ENCODE measurements at places on chromosomes 3 and 15. TPM values are rescaled to one million over a fixed set of nuclear protein-coding genes. Genes with fewer than 3 reads are reported as not detected.
A peak's percentile ranks its signal among the peaks of the same experiment; 100 is the strongest.

The CCDC191 gene
- 1.9 TPM for polyA plus RNA-seq

The CYP1A2 gene
- polyA plus RNA-seq, result not detected

The CADPS gene
- not detected for polyA plus RNA-seq

The EPHA3 gene
- polyA plus RNA-seq, result 0.12 TPM

The KLHL25 gene
- 2.5 TPM for polyA plus RNA-seq

The P3H2 gene
- 13.5 TPM for polyA plus RNA-seq

The RABL3 gene
- 2.6 TPM for polyA plus RNA-seq

The RFTN1 gene
- polyA plus RNA-seq, result 42.1 TPM

DNA sequence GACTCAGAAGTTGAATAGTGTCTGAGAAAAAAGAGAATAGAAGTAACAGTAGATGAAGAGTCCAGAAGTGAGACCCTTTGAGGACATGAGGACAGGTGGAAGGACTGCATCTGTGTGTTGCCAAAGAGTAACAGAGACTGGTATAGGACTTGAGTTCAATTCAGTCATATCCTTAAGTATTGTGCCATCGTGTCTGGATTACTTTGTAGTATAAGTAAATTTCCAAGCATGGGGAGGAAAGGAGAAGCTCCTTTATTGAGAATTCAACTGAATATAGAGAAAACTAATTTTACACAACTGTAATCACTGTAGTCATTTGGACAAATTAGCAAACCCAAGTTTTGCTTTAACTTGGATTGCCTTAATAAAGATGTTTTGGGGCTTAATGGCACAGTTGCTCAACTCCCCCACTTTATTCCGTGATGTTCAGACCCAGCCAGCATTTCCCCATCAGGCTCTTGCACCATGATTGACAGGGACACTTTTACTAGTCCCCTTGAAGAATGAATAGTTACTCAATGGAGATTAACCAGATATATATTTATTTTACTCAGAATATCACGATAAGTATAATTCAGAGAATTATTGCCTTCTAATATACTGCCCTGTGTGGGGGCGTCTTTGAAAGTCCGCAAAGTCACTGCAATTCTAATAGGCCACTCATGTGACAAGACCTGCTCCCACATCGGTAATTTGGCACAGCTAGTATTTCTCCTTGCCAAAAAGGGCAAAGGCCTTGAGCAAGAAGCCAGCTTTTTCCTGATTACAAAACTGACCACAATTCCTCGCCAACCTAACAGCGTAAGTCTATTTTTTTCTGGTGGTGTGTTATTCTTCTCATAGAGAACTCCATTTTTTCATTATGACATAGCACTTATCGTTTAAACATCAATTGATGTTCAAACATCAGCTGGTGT lies 61.3 kb downstream of the PPARG start:
- no peak for DNase-seq

DNA sequence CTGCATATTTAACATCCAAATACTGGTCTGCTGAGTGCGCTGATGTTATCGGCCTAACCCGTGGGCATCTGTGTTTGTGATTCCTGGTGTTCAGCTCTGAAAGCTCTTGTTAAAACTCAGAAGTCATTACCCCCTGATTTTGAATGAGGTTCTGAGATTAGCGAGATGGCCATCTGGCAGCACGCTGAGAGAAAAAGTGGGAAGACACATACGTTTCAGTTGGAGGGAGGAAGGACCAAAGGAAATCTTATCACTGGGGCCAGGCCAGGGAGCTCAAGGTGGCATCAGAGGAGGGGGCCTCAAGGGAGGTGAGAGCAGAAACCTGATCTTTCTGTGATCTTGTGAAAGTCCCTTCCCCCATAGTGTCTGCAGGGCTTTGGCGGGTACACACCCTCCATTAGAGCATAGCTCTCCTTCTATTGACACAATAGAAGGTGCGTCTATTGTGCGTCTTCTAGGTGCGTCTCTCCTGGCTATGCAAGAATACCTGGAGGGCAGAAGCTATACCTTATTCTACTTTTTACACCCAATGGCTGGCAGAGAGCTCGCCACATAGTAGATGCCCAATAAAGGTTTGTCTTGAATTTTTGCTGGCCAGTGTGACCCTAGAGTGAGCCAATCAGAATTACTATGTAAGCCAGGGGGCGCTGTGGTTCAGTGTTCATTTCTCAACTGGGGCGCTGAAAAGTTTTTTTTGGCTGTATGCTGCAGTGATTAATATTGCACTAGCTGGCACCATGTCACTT lies 182.4 kb downstream of the SHQ1 start:
- no peak for DNase-seq

DNA sequence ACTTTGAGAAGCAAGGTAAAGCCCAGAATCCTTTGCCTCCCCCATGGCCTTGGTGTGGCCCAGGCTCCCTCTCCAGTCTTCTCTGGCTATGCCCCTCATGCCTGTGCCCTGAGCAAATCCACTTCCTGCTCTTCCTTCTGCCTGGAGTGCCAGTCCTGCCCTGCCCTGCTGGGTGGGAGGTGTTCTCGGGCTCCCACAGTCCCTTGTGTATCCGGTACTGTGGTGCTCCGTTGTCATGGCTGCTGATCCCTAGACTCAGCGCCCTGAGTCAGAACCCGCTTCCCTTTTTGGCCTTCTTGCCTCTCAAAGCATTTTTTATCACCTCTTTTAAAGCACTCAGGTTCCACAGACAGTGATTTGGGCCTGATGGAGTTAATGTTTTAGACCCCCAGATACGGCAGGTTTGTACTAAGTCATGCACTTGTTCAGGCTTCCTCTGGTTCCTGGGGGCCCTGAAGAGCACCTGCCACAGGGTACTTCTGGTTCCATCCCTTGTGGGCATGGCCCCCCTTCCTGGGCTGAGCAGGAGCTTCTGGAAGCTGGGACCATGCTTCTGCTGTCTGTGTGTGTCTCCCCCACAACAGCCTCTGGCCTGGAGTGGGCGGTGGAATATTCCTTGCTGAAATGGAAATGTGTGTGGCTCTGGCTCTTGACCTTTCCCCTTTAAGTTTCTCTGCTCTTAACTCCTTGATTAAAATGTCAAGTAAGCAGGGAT lies 29.6 kb upstream of the ADAMTS7 start:
- no peak for DNase-seq

GRCh38 chr3:25300141-25300540 lies 127.9 kb upstream of the RARB start:
- no peak for DNase-seq

DNA sequence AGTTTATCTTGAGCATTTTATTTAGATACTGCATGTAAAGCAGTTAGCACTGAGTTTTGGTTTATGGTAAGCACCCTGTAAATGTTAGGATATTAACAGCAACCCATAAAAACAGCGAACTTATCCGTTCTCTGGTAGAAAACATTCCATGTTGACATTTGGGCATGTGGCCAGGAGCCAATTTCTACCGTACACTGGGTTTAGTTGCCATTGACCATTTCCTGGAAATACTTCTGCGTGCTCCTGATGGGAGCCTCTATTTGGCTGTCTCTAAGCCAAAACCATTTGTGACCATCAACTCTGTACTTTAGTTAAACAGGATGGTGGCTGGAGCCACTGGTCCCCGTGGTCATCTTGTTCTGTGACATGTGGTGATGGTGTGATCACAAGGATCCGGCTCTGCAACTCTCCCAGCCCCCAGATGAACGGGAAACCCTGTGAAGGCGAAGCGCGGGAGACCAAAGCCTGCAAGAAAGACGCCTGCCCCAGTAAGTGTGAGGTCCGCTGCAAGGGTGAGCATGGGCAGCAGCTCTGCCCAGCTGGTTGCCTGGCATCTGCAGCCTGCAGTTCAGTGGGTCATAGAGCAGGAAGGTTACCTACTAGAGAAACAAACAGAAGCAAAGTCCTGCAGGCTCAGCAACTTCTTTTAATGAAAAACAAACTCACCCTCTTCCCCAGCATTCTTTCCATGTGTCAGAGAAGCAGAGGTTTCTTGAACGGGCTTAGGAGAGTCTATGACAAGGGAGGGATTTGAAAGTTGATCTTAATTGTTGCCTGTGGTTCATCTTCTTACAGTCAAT lies 7.1 kb downstream of the THBS1 start:
- peak; percentile 28 for DNase-seq

GRCh38 chr3:177378168-177378567 lies 180.9 kb upstream of the TBL1XR1 start:
- DNase-seq, result no peak

GRCh38 chr15:70348581-70349344 lies 251.0 kb upstream of the TLE3 start:
- no peak for DNase-seq

GRCh38 chr3:107664614-107665013 lies 141.9 kb downstream of the BBX start:
- no peak for DNase-seq

DNA sequence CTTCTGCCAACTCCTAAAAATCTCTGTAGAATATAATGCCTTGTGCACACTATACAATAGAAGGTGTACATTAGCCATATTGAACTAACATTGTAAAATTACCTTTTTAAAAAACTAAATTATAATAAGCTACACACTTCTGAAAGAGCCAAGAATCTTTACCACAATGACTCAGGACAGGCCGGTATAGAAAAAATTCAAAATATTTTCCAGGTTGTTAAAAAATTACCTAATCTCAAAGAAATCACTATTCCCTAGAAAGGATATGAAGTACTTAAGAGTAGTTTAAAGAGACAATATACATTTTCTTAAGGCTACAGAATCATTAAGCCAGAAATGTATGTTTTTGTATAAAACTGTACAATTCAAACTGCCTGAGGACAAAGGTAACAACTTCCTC lies 48.5 kb downstream of the TJP1 start:
- DNase-seq, result no peak

DNA sequence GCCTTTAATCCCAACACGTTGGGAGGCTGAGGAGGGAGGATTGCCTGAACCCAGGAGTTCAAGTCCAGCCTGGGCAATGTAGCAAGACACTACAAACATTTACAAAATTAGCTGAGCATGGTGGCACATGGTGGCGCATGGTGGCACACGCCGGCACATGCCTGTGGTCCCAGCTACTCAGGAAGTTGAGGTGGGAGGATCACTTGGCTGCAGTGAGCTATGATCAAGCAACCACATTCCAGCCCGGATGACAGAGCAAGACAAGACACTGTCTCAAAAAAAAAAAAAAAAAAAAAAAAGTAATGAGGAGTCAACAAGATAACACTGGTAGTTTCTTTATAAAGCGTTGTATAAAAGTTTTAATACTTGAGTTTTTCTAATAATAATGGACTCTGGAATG lies 10.1 kb downstream of the FEZF2 start:
- DNase-seq, result no peak

- DNase-seq, result no peak
Measured at GRCh38 chr3:37640636-37641375, 220.9 kb upstream of the CTDSPL start.

- no peak for DNase-seq
Measured at GRCh38 chr15:31448635-31448979, 122.0 kb downstream of the KLF13 start.

GRCh38 chr3:159765030-159765859 lies 223.4 kb upstream of the IL12A start:
- peak; percentile 98 for DNase-seq

DNA sequence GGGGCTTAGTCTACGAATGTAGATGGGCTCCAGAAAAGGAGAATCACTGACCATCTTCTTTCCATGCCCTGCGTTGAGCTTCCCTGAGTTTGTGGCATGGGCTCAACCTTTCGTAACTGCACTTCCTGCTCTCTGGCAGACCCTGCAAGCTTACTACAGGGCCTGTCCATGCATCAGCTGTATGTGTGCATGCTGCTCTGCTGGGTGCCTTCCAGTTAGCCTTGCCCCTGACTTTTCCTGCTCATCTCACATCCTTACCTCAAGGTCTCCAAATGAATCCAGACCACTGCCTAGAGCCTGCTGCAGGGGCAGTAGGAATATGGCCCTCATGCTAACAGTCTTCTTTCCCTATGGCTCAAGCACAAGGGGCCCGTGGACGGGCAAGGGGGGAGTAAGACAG lies 2.0 kb upstream of the TF start:
- no peak for DNase-seq

DNA sequence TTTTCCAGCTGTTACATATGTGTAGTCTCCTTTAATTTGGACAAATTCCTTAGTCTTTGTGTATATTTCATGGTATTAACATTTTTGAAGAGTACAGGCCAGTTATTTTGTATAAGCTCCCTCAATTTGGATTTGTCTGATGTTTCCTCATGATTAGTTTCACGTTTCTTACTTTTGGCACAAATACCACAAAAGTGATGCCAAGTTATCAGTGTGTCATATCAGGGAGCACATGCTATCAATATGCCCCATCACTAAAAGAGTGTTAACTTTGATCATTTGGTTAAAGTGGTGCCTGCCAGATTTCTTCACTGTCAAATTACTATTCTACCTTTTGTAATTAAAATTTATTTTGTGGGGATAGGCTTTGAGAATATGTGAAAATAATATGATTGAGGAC lies 14.6 kb downstream of the PCNP start:
- no peak for DNase-seq

DNA sequence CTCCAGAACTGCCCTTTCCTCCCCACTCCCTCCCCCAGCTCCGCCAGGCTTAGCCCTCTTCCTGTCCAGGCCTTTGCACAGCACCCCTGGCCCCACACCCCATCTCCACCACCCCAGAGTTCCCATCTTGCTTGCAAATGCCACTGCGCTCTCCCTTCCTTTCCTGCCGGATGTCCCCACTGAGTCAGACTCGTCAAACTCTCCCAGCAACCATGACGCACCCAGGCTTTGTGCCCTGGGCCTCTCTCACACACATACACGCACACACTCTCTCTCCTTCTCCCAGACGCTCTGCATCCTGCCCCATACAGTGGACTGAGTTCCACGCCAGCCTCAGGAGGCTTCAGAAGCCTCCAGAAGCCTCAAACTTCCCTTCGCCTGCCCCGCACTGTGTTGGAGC lies 2.8 kb upstream of the CCDC9B start:
- no peak for DNase-seq

- DNase-seq, result no peak
Measured at GRCh38 chr3:72214066-72214951, 429.4 kb upstream of the PROK2 start.

- no peak for DNase-seq
Measured at GRCh38 chr15:79341396-79341795, 30.5 kb downstream of the TMED3 start.

GRCh38 chr3:115819785-115820384 lies 196.6 kb downstream of the GAP43 start:
- peak; percentile 46 for DNase-seq

DNA sequence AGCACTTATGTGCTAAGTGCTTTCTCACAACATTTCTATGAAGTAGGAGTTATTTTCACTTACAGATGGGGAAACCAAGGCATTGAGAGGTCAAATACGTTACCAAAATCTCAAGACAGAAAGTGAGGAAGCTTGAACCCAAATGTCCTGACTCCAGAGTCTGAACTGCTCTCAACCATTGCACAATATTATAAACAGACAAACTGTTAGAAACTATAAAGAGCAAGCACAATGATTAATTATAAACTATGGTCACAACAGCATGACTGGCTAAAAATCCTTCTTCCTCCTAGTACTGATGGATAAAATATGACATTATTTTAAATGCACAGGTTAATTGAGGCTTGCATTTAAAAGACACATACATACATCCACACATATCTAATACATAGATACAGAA lies 77.9 kb upstream of the ASB14 start:
- DNase-seq, result no peak

GRCh38 chr3:182989566-182989965 lies 9.2 kb upstream of the DCUN1D1 start:
- DNase-seq, result no peak

- DNase-seq, result no peak
Measured at GRCh38 chr3:126934991-126935390, 47.9 kb upstream of the PLXNA1 start.
